ENCODE measurements at places on chromosomes 4 and X.
A peak's percentile ranks its signal among the peaks of the same experiment; 100 is the strongest.

DNA sequence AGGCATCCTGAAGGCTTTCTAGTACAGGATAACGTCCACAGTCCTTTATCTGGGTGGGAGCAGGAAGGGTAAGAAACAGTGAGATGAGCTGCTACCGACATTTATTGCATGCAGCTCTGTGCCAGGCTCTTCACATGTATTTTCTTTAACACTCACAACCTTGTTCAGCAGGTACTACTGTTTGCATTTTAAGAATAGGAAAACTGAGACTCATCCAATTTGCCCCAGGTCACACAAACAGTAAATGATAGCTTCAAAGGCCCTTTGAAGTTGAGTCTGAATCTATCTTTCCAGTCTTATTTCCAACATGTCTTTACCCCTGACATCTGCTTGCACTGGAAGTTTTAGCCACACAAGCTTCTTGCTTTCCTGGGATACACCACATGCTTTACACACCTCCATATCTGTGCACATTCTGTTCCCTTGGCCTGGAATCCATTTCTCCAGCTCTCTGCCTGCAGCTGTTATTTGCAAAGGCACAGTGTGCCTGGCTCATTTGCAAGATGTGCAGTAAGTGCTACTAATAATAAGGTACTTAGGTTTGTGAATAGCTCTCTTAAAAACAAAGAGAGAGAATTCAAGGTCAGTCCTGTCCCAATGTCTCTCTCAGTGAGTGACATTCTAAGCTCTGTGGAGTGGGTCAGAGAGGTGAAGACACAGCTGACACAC, 61.2 kb downstream of the METTL14 start:
- DNase-seq, result no peak

- no peak for DNase-seq
Observed at GRCh38 chr4:163091685-163092034, 75.0 kb downstream of the NAF1 start.

GRCh38 chrX:73916931-73917667, 354.1 kb downstream of the CHIC1 start:
- DNase-seq, result no peak

DNA sequence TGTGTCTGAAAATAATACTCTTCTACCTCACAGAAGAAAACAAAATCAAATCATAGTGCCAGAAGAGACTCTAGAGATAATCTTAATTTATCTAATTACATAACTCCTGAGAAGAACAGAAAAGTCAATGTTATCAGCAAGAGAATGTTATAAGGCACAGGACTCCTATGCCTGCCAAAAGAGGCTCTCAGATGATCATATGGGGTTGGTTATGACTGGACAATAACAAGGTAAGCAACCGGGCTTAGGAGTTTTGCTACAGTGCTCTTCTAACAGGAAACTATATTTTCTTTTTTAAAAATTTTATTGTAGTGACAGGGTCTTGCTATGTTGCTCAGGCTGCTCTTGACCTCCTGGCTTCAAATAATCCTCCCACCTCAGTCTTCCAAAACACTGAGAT, 3.5 kb upstream of the C4orf17 start:
- no peak for DNase-seq

GRCh38 chrX:136899221-136899620, 18.7 kb upstream of the RBMX start:
- DNase-seq, result no peak

DNA sequence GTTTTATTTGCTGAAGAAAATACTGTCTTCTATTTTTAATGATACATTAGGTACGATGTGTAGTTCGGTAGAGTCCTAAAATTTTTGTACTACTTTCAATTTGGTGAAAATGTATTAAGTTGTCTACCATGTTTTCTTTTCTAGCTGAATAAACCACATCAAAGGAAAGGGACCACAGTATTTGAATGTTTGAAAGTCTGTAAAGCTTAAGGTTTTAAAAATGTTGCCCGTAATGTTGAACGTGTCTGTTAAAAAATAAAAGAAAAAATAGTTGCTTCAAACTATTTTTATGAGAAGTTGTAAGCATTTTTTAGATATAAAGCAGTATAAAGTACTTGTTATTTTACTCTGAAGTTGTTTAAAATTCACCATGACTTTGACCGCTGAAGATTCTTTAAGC, 3.2 kb downstream of the CDKN2AIP start:
- no peak for DNase-seq

GRCh38 chrX:1502241-1502640, 34.7 kb downstream of the P2RY8 start:
- DNase-seq, result no peak

GRCh38 chr4:109729718-109730618, at the start of gene PLA2G12A:
TSS of gene PLA2G12A (minus strand) at chr4:109730070. CDS start at chr4:109729809, 261 bp downstream.
- DNase-seq, result peak; percentile 65

DNA sequence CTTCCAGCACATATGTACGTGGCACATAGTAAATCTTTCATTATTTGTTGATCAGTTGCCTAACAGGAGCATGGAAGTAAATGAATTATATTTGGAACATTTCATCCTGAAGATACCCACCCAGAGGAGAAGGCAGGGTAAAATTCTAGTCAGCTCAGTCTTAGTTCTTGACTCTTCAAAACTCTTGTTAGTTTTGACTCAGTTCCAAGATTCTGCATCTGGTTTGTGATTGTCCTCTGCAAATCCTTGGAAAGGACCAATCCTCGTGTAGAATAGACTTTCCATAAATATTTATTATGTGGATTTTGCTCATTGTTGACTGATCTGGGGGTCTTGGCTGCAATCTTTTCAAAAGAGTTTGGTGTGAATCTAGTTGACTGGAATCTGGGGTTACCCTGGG, 257.5 kb upstream of the FAT1 start:
- no peak for DNase-seq

DNA sequence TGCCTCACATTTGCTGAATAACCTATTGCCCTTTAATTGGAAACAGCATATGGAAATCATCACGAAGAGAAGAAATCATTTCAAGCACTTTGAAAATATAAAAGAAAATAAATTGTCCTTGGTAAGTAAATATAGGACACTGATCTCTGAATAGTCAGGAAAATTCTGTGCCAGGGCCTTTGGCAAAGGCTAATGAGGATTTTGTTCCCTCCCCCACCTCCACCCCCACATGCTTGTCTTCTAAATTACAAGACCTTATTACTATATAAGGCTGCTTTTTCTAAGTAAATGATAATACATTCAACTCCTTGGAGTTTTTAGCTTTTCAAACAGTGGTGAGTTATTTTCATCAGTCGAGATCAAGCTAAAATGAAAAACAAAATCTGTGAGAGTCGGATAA, 15.8 kb downstream of the SYNPO2 start:
- no peak for DNase-seq

DNA sequence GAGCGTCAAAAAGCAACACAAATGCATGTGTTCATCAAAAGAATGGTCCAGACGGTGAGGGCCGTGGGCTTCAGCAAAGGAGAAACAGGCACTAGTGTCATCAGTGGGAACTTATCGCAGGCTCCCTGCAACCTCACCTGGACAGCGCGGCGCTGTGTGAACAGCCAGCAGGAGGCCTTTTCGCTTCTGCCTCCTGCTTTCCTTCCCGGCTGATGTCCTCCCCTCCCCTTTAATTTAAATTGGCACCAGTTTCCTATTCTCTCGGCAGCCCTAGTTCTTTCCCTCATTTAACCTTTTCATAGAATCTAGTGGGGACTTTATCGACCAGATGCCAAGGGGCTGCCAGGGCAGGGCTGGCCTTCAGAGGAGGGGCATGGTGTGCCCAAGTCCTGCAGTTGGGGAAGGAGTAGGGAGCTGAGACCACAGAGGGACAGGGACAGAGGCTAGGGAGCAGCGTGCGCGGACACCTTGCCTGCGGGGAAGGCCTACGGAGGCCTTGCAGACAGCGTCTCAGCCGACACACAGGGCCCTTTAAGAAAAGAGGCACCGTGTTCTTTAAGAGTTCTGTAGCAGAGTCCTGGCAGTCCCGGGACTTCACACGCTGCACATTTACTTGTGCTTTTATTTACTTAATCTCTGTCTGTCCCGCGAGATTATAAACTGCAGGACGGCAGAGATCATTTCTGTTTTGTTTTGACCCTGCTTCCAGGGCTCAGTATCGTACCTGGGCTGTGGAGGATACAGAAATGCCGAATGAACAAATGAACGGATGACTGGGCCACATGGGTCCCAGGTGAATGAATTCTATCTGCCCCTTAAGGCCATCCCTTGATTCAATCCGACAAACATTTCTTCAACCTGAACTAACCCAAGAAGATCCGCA, 8.4 kb upstream of the SORBS2 start:
- no peak for DNase-seq

DNA sequence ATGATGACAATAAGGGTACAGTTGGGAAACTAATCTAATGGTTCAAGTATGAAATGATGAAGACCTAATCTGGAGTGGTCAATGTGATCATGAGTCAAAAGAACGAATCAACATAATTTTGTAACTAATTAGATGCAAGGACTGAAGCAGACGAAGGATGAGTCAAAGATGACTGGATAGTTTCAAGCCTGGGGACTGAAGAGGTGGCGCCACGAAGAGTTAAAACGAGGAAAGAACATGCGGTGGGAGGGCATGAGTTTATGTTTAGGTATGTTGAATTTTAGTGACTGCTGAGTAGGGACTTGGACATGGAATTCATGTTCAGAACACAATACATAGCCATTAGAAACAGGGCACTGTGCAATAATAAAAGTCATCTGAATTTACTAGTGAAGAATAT, 221.5 kb upstream of the FAM241A start:
- peak; percentile 18 for DNase-seq

DNA sequence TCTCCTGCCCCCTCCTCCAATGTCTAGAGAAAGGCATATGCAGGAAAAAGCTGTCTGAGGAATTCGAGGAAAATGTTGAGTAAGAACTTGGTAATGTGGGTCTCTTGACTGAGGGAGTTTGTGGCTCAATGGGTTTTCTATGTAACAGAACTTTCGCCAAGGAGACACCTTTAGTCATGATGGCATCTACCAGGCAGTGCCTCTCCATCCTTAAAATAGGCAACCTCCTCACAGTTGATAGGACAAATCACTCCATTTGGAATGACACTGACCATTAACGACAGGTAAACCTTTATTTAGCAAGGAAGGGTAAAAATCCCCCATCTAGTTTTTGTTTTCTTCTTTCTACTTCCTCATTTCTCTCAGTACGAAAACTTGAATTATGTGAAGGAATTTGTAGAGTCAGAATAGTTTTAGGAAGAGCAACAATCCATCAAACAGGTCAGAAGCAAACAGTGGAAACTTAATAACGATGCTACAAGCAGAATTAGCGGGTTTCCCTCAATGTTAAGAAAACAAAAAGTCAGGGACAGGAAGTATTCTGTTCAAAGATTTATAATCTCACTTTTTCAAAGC, 2.7 kb downstream of the GSX2 start:
- DNase-seq, result no peak

- DNase-seq, result no peak
Observed at GRCh38 chr4:37795581-37796195, 30.8 kb upstream of the PGM2 start.

- no peak for DNase-seq
Observed at GRCh38 chr4:148800336-148800885, 358.2 kb upstream of the NR3C2 start.

DNA sequence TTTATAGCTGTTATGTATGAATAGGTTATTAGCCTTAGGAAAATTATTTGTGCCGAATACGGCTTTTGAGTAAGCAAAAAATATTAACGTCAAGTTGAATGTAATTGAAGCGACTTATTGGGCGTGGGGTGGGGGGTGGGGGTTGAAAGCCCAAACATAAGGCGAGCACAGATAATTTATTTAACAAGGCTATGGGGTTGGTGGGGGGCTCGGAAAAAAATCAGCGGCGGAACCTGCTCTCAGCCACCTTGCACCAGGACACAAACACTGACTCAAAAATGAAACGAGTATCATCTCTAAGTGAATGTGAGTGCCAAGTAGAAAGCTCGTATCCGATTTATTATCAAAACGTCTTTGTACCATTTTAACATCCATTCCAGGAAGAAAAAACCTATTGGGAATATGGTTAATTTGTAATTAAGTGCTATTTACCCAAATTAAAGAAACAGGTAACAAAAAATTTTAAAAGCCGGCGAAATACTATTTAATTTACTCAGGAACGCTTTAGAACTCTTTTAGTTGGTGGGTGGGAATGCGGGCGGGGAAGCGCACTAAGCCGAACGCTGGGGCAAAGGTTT, 902 bp upstream of the LARP1B start:
- no peak for DNase-seq

GRCh38 chrX:2559124-2559523, 58.3 kb upstream of the DHRSX start:
- DNase-seq, result no peak

DNA sequence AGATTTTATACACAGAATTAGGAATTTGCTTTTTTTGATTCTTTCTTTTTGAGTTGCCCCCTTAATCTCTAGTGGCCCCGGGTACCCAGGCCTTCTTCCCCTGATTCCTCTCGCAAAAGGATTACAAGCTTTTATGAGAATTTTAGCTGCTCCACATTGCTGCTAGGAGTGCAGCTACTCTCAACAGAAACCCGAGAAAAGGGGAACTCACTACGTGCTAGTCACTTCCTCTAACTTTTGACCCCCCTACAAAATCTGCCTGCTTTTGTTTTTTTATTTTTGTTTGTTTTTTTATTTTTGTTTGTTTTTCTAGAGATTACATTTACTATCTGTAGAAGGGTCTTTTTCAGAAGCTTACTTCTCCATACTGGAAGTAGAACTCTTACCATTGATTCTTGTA, 64.1 kb downstream of the ZNF81 start:
- no peak for DNase-seq

DNA sequence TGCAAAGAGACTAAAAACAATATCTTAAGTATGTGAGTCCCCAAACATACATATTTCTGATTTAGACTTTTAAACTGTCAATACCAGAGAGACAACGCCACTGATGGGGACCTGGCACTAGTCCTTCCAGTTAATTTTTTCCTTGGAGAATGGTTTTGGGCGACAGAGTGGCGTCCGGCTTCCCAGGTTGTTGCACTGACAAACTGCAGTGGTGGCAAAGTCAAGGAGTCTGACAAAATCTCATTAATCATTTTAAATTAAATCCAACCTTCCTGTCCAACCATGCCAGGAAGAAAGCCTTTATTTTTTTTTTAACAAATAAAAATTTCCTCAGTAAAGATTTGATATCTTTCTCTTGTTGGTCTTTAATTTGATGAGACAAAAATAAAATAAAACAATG, 52.8 kb downstream of the FBXO8 start:
- DNase-seq, result no peak

DNA sequence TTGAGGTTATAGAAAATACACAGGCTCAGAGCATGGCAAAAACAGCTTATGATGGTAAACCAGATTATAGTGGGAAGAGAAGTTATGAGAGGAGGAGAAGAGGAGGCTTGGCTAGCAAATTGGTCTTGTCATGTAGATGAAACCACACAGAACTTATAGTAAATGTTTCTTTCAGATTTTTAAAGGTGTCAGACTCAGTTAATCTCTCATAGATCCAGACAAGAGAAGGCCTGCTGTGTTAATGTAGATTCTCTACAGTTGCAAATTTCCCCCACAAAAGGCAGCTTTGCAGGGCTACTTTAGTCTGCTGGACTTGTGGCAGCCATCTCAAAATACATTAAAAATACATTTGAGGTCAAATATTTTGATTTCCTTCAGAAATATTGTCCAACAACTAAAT, 1731.7 kb downstream of the ARAP2 start:
- DNase-seq, result no peak

DNA sequence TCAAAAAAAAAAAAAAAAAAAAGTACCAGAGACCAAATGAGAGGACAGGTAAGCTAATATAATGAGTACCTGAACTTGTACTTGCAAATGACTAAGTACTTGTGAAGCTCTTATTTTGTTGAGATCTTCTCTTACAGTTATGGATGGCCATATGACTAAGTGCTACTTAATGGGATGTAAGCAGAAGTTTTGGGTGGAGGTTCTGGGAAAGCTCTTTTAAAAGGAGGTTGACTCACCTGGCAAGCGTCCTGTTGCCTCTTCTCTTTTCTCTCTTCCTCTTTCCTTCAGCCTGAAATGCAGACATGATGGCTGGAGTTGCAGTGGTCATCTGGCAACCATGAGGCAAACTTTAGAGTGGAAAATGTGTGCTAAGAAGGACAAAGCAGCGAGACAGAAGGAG, 36.9 kb upstream of the MED14 start:
- DNase-seq, result peak; percentile 1

Measured in T1000 (cell line).